Stimulated activated CD8-positive, alpha-beta memory T cell treated with anti-CD3 and anti-CD28 coated beads, Interleukin-4, amount 100 ng/mL, for 4 hours (primary cell): ENCODE measurements at places on chromosomes 3 and 15.

GRCh38 chr15:90143166-90143655 is 40.9 kb upstream of the IDH2 start:
- DNase-seq: no peak

GRCh38 chr3:94336046-94336753 is 273.3 kb downstream of the NSUN3 start:
- no peak for DNase-seq

DNA sequence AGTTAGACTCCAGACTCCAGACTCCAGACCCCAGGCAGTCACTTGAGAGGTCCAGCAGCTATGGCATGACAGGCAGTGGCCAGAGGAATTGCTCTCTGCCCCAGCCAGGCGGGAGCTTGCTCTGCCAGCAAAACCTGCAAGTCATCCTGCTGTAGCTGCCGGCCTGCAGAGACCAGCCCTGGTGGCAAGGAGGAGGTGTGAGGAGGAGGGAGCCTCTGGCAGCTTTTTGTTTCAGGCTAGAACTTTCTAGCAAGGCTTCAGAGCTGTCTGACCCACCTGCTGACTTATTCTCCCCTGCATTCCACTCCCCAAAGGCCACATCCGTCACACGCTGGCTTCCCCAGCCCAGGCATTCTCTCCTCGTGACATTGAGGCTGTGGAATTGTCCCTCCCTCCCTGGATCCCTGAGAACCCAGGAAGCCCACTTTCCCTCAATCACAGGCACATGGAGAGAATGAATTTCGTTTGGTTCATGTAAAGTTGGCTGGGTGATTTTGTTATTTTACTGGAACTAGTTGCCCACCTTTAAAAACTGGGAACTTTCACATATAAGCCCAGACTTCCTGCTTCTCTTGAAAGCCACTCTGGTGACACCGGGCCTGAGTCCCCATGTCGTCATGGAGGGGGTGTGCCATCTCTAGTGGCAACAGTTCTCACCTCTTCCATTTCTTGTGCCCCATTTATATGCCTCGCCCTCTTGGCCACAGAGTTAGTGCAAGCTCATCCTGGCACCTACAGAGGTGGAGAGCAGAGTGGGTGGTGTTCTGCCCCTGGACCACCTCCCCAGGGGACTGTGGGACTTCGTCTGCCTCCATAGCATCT is 82.7 kb downstream of the ABHD5 start:
- no peak for DNase-seq

DNA sequence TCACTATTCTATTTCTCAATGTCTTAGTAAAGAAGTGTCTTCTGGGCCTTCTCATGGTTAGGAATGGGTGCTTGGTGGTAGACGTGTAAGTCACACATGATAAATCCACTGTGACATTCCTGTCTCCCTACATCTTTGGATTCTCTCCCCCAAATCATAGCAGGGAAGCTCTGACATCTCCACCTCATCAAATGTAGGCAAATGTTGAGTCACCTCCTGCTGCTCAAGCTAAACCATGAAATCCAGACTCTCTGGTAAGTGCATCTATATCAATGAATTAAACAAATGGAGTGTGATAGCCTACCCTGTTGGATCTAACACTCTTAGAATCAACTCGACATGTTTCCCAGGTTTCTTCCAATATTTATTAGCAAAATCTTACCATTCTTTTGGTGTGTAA is 42.8 kb upstream of the RPL35A start:
- no peak for DNase-seq

DNA sequence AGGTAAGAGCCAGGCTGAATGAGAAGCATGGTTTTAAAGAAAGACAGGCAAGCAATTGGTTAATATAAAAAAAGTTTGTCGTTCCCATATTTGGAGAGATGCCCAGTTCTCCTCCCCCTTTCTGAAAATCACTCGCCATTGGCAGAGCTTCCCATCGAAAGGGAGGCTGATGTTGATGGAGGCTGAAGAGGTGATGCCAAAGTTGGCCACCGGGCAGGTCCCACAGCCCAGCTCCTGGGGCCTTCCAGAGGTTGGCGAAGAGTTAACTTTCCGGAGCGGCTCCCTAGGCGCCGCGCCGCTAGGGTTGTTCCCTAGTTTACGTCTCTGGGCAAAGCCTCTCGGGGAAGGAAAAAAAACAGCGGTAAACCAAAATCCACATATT is 793 bp downstream of the PCOLCE2 start:
- no peak for DNase-seq

GRCh38 chr15:51846463-51847230 is 17.2 kb downstream of the TMOD3 start:
- no peak for DNase-seq

- no peak for DNase-seq
These were observed 1103.1 kb downstream of the ROBO2 start for GRCh38 chr3:78143000-78143399.

GRCh38 chr3:122263974-122264588 is 61.0 kb upstream of the CSTA start:
- no peak for DNase-seq

DNA sequence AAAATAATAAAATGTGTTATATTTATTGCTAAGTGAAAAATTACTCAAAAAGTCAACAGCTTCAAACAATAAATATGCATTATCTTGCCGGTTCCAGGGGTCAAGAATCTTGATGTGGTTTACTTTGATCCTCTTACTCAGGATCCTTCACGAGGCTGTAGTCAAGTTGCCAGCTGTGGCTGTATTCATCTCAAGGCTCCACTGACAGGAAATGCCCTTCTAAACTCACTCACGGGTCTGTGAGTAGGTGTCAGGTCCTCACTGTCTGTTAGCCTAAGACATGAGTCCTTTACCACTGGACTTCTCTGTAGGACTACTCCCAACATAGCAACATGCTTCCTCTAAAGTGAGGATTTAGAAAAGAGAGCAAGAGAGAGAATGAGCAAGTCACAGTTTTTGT is 983.0 kb downstream of the SI start:
- no peak for DNase-seq

DNA sequence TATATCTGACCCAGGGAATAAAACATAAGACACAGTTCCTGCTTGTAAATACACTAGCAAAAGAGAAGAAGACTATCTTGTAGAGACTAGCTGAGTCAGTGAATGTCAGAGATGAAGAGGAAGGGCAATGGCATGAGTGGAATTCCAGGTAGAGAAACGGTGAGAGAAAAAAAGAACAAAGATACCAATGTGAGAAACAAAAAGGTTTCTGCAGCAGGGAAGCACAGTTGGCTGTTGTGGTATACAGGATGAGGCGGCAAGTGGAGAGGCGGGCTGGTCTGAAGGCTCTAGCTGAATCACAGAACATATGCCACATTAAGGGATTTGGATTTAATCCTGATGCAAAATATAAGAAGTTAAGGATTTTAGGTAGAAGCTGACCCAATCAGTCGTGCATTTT is 17.1 kb upstream of the TASOR start:
- DNase-seq: no peak

DNA sequence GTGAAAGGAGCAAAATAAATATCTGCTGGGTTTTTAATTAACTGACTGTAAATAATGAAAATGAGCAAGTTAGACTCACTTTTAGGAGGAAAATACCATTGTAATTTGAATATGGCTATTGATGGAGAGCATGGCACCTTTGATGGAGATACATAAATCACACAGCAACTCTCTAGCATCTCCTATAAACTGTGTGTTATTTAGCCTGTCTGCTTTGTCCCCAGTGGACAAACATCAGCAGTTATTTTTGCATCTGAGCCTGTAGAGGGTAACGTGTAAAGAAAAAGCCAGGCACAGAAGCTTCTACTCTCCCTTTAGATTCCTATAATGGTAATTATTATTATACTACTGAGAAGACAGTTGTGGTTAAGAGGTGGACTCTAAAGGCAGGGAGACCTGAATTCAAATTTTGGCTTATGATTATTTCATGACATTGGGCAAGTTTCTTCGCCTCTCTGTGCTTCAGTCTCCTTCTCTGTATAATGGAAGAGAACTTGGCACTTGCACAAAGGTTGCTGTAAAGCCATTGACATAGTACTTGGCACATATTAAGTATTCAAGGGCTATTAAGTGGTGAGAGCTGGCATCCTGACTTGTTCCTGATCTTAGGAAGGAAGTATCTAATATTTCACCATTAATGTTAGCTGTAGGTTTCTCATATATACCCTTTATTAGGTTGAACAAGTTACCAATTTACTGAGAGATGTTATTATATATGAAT is 289.5 kb upstream of the TRIM42 start:
- no peak for DNase-seq

- no peak for DNase-seq
These were observed 661 bp upstream of the PARP14 start for GRCh38 chr3:122679882-122680474.

DNA sequence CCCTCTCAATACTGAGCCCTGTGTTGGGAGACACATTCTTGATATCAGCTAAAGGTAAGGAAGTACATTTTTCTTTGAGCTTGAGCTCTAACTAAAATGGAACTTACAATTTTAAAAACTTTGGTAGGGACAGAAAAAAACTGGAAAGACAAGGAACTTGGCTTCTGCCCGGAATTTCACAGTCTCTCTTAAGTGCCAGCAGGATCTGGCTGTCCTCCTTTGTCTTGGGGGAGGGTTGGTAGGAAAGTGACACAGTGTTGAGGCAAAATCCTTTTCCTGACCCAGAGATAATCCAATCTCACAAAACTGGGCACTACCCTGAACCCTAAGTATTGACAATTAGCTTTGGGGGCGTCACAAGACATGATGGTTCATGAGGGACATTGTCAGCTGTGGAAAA is 45.3 kb downstream of the ZPLD1 start:
- no peak for DNase-seq

DNA sequence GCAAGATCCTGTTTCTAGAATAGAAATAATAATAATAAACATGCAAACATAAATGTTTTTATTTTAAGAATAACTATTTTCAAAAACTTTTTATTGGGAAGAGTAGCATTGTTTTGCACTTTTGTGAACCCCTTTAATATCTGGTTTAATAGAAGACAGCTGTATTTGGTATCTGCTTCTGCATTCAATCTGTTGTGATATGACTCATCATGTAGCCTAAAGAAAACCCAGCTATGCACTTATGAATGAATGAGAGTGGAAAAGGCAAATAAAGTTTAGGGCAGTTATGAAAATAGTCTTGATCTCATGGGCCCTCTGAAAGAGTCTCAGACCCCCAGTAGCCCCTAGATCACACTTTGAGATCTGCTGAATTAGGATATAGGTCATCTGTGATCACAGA is 100.4 kb upstream of the PPP2R3A start:
- DNase-seq: no peak

- DNase-seq: no peak
These were observed 15.3 kb downstream of the NR2F2 start for GRCh38 chr15:96345560-96346399.

GRCh38 chr15:77826006-77826695 is 193.4 kb upstream of the LINGO1 start:
- no peak for DNase-seq

GRCh38 chr3:123383091-123384053 is 65.5 kb downstream of the ADCY5 start:
- no peak for DNase-seq

GRCh38 chr3:75144406-75144805 is 519.7 kb upstream of the FRG2C start:
- no peak for DNase-seq

- DNase-seq: no peak
These were observed 74.0 kb upstream of the TTBK2 start for GRCh38 chr15:42994546-42994945.

GRCh38 chr15:66157507-66157906 is 96.0 kb downstream of the MEGF11 start:
- DNase-seq: no peak

- DNase-seq: no peak
These were observed 171.0 kb upstream of the NECTIN3 start for GRCh38 chr3:110900576-110900975.

- DNase-seq: no peak
These were observed 221.6 kb upstream of the NR2E3 start for GRCh38 chr15:71588746-71589145.

- no peak for DNase-seq
These were observed 214.0 kb downstream of the EPHB1 start for GRCh38 chr3:135009014-135009413.

DNA sequence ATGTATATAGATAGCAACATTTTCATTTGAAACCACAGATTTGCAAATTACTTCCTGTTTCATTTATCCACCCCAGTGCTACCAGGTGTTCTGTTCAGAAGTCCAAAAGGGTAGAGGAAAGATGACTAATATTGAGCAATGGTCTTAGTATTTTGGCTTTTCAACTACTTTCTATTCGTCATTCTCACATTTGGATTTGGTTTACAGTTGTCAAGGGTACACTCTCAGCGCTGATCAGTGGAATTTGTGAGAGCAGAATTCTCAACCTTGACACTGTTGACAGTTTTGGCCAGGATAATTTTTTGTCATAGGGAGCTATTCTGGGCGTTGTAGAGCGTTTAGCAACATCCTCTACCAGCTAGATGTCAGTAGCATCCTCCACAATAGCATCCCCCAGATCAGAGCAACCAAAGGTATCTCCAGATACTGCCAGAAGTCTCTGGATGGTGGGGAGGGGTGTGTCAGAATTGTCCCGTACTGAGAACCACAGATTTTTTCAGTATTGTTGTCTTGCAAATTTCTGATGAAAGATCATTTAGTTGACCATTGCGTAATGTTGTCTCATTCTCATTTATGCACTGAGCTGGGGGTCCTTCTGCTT is 4.2 kb downstream of the HMCES start:
- no peak for DNase-seq

DNA sequence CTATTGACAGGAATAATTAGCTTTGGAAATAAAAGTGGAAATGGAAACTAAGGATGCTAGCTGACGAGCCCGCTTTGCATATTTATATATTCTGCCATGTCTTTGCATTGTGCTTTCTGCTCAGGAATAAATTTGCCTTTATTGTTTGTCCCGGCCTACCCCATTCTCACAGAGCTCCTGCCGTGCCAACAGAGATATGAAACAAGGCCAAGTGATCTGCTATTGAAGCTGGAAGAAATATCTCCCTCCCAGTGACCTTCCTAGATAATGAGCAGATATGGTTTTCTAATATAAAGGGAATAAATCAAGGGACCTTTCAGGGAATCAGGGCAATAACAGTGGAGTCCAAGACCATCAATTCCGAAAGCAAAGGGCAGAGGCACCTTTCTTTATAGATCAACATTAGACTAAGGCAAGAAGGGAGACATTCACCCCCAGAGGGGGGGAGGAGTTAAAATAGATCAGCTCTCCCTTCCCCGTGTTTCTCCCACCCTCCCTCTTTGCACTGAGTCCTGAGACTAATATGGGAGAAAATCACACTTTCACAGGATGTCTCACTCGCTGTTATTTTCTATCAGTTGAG is 664.6 kb downstream of the AGBL1 start:
- no peak for DNase-seq

- no peak for DNase-seq
These were observed 211.7 kb downstream of the GABRB3 start for GRCh38 chr15:26561130-26561529.

GRCh38 chr15:92149465-92149864 is 244.2 kb upstream of the ST8SIA2 start:
- DNase-seq: no peak

GRCh38 chr3:179853176-179853575 is 183.6 kb downstream of the PEX5L start:
- no peak for DNase-seq

GRCh38 chr3:124701687-124702086 is 28.6 kb upstream of the UMPS start:
- no peak for DNase-seq

GRCh38 chr3:45603226-45603625 is 8.7 kb downstream of the LIMD1 start:
- DNase-seq: no peak
